Lung (tissue), 17 donors: ENCODE measurements at places on chromosomes 6 and 20. TPM values are rescaled to one million over a fixed set of nuclear protein-coding genes. Genes with fewer than 3 reads are reported as not detected.

Gene BTN1A1
- polyA plus RNA-seq = not detected

Gene FAM209A
- 0.49 TPM for polyA plus RNA-seq

Gene ZNF311
- polyA plus RNA-seq = 1.0 TPM

Gene THBS2
- polyA plus RNA-seq = 15.1 TPM

Gene KIAA1755
- polyA plus RNA-seq = 0.33 TPM
